ENCODE measurements at places on chromosomes 12 and 14.
A peak's percentile ranks its signal among the peaks of the same experiment; 100 is the strongest.

DNA sequence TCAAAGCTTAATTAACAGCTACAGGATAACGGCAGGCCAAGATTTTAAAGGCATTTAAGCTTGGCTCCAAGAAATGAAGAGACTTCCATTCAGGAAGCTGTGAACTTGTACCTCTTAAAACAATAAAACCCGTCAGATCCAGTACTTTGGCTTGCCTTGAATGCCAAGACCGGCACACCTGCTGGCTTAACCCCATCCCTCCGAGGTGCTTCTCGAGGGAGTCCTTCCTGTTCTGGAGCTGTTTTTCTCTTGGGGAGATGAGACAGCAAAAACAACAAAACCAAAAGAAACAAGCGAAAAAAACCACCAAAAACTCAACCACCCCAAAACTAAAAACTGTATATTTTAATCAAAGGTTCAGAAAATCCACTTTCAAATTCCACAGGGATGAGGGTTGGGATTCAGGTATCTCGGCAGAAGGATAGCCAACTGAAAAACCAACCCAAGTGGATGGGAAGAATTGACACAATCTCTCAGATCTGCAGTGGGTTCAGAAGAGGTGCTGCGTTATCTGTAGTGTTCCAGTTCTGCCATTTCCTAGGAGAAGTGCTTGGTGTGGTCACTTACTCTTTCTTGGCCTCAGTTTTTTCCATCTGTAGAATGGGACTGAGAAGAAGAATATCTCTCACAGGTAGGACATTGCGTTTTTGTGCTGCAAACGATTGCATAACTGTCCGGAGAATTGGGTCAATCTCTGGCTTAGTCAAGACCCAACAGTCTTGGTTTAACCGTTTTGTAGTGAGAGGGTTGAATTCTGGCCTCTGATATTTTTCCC, 420.1 kb downstream of the VRK1 start:
- DNase-seq: no peak

DNA sequence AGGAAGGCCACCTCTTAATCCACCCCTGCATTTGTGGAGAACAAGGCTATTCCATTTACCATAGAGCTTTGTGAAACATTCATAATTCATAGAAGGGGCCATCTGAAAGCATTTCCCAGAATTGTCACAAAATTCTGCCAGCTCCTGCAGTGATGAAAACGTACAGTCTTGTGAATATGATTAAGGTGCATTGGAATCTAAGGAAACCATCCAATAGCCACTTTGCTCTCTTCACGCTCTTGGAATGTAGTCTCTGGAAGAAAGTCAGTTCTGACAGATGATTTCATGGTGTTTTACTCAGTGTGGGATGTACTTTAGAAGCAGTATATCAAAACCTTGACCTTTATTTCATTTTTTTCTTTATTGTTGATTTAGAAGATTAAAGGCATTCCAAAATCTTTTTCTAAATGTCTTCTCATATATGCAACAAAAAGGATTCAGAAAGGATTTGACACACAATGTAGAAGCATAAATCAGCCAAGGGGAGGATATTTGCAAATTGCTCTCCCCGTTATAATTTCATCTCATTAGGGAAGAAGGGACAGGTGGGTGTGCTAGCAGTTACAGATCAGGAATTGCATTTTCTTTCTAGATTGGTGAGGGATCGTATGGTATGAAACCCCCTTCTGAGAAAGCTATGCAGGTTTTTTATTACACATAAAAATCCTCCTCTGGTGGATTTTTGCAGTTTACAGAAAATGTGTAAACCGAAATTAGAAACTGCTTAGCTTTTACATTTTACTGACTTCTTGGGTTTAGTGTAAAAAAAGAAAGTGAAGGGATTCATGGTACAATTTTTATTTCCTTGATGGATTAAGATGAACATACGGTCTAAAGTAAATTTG, 390.2 kb downstream of the LRIG3 start:
- DNase-seq: no peak

DNA sequence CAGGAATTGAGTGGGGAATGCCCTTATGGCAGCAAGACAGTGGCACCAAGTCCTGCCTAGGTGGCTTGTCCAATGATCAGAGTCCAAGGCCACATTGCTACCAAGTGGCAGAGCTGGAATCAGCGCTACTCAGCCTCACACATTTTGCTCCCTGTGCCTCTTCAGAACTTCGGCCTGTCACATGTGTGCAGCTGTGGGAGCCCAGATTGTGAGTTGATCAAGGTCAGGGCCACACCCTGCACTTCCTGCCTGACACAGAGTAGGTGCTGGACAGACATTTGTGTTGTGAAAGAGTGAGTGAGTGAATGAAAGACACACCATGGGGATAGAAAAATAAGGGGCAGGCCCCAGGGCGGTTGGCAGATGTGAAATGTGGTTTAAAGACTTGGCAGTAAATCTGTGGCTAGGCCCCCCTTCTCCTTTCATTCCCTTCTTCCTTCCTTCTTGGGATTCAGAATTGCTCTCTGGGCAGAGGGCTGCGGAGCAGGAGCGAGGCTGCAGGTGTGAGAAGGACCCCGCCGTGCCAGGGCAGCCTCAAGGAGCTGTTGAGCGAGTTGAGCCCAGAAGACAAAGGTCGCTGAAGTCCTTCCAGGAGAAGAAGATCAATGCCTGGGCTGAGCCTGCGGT, 83.5 kb downstream of the SLC25A47 start:
- no peak for DNase-seq

GRCh38 chr12:1201886-1202285, 210.9 kb downstream of the ERC1 start:
- no peak for DNase-seq

- no peak for DNase-seq
Measured at GRCh38 chr12:92629349-92630065, 73.3 kb upstream of the PLEKHG7 start.

GRCh38 chr12:19248929-19249602, 119.5 kb downstream of the PLEKHA5 start:
- DNase-seq: no peak

- DNase-seq: no peak
Measured at GRCh38 chr14:105430042-105430441, 10.4 kb downstream of the MTA1 start.

DNA sequence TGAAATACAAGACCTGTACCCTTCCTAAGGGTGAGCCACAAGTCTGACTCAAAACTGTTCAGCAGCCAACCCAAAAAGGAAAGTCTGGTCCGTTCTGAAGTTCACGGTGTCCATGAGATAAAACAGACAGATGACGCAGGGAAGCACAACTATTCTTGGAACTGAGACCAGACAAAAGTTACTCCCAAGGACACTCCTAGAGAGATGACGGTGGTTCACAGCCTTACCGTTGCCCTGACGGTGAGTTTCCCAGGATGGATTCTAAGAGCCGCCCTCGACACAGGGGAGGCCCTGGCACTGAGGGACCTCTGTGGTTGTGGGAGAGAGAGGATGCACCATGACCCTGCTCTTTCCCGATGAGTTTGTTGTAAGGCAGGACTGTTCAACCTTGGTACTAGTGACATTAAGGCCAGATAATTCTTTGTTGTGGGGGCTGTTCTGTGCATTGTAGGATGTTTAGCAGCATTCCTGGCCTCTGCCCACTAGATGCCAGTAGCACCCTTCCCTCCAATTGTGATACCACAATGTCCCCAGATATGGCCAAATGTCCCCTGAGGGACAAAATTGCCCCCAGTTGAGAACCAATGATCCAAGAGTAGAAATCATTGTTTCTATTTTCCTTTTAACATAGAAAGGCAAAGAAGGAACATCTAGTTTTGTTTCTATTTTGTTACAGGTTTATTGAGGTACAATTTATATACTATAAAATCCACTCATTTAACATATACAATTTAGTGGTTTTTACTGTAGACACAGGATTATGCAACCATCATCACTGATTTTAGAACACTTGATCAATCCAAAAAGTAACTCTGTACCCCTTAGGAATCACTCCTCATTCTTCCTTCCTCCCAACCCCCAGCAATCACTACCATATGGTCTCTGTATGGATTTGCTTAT, 23.0 kb downstream of the OR10P1 start:
- no peak for DNase-seq

DNA sequence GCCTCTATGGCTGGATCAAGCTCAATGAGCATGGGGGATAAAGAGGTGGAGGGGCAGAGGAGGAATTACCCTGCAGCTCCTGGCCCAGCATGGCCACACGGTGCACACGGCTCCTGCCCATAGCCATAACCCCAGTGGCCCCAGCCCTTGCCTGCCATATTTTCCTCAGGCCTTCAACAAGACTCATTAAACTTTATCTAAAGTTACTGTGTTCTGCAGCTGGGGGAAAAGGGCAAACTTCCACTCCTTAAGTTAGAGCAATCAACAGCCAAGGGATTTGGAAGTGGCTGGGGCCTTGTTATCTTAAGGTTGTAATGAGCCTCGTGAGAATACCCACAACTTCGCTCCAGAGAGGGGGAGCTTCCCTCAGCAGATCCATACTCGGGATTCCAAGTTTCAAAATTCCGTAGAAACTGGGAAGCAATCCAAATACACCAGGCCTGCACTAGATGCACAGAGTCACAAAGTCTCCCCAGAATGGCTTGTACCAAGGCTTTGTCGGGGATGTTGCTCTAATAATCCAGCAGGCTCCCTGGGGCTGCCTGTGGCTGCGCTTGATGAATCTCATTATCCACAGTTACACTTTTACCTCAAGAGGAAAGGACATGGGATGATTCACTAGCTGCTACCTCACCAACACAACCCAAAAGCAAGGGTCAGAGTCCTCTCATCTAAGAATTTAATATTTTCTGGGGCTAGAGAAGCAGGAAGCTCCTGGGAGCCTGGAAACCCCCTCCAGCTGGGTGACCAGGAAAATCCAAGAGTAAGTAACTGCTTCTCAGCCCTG, 13.0 kb upstream of the OR6J1 start:
- DNase-seq: no peak

DNA sequence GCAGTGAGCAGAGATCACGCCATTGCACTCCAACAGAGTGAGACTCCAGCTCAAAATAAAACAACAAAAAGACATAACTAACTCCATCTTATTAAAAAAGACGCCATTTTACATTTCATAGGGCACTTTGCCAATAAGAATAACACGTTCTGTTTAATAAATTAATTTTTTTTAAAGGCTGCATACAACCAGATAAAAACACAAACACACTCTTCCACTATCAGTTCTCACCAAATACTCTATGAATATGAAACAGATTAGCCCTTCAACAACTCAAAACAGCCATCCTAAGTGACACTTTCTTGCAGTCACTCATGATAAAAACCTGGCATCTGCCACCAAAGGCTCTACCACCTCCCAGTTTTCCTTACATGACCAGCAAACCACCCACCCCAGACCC, 16.1 kb downstream of the AICDA start:
- no peak for DNase-seq

DNA sequence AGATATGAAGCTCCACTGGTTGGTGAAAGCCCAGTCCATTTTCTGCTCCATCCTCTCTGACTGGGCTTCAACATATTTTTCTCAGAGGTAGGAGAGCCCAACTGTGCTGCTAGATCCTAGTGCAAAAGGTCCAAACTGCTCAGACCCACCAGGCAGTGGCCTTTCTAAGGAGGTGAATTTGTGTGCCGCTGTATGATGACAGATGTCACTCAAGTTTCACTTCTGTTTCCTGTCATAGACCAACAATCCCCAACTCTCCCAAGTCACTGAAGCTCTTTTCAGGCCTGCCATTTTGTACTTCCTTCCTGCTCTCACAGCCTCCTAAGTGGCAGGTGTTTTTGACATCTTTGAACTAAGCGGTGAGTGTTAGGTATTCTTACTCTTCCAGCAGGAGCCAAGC, 16.4 kb upstream of the RNASE4 start:
- no peak for DNase-seq

DNA sequence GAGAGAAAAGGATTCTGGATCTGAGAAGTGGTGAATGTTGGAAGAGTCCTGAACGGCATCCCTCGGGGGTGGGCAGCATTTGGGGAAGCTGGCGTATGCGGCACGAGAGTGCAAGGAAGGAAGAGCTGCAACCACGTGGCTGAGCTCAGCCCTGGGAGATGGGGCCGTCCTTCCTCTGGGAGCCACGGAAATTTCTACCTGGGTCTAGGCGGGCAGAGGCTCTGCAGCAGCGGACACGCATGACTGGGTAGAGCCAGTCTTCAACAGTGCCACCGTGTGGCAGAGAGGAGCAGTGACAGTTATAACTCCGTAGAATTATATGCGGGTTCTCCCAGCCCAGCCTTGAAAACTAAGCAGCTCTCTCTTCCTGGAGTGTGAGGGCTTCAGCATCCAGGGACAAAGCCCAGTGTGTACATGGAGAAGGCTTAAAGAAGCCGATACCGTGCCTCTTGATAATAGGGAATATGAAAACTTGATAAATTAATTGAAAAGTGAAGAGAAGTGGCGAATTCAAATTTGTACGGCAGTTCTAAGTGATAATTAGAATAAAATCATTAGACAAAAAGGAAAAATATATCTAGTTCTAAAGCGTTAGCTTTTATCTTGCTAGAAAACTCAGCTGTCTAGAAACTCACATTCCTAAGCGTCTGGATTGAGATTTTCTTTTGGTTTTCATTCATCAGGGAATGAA, 82.9 kb upstream of the STXBP6 start:
- peak; percentile 38 for DNase-seq

GRCh38 chr12:121404734-121405133, 4.8 kb downstream of the RNF34 start:
- DNase-seq: no peak

DNA sequence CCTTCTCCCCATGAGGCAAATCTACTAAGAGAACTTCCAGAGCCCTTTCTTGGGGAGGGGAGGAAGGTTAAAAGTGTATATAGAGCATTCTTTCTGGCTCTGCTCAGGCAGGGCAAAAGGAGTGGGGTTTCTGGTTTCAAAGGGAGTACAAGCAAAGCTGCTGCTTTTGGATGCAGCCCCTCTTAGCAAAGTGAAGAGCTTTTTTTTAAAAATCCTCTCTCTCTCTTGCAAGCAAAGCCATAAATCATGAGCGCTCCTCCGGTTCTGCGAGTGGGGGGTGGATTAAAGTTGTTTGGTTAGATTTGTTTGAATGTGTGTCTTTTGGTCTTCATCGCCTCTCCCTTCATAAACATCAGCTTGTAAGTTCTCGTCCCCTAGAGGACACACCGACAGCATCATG, 546.6 kb upstream of the TBX3 start:
- no peak for DNase-seq

DNA sequence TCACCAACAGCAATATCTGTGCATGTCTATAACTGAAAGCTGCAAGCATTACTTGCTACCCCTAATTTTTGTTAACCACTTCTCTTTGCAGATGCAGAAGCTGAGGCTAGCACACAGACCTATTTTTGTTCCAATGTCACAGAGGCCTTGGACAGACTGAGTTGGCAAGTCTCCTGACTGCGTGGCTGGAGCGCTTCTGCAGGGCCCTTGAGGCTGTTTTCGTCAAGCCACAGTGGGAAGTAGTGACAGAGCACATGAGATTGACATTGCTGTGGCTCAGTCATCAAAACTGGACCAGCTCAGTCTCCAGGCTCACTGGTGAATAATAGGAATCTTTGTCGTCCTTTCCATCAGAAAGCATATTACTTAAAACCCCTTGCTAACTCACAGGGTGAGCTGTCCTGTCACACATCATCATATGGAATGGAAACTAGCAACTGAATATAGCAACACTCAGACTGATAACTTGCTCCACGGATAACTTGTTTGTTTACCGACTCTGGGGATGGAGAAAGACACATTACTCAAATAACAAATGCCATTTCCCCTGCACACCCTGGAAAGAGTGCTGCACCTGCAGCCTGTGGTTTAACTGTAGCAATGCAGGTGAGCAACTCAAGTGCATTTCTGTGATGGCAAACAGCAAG, 43.6 kb upstream of the DDX11 start:
- no peak for DNase-seq
